Smooth muscle cell of the brain vasculature (primary cell): ENCODE measurements at places on chromosomes 7 and 10.

- no peak for DNase-seq
Measured at GRCh38 chr10:125094806-125095205, 65.6 kb downstream of the CTBP2 start.

DNA sequence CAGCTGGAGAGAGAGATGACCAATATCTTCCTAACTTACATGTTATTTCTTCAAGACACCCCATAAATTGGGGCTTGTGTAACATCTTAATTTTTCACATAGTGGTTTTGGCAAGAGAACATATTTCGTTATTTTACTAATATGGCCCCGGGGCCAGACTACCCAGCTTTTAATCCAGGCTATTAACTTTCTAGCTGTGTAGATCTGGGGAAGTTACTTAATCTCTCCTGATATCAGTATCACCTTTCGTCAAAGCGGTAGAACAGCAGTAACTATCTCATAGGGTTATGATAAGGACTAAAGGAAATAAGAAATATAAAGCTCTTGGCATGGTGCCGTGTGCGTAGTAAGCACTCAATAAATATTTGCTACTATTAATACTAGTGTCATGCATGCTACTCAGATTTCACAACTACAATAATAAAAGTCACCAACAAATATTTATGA, 71.6 kb upstream of the LYZL1 start:
- DNase-seq, result no peak

- no peak for DNase-seq
Measured at GRCh38 chr7:154869436-154869835, 133.5 kb downstream of the PAXIP1 start.

- DNase-seq, result no peak
Measured at GRCh38 chr10:78436222-78436573, 402.5 kb downstream of the RPS24 start.

GRCh38 chr10:114577133-114577532, 80.9 kb downstream of the ABLIM1 start:
- DNase-seq, result peak; percentile 31

DNA sequence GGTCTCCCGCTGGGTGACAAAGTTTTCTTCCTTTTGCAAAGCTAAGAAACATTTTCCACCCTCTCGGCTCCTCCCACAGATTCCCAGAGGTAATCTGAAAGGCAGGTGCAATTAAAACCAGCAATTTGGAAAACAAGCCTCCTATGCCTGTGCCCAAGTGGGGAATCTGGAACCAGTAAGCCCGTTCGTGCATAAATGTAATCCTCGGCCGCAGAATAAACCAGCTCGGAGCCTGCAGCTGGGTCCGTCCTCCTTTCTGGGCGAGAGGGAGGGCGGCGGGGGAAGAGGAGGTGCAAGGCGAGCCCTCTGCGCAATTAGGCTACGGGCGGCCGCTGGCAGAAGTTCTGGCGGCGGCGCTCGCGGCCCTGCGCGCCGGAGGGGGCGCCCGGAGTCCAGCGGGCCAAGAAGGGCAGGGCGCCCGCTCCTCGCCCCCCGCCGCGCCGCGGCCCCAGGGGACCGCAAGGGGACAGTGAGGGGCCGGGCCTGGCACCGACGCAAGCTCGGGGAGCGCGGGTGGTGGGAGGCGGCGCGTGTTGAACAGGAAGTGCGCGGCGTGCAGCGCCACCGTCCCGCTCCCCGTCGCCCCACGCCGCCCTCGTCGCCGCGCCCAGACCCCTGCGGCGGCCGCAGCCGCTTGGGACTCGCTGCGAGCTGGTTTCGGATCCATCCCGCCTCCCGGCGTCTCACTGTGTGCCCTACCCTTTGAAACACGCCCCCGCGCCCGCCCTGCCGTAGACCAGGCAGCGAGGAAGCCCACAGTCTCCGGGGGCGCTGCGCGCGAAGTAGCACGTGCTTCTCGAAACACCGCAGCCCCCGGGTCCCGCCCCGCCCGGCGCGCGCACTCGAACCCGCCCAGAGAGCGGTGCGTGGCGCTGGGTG, at the start of gene PRKAG2:
Gene PRKAG2, minus strand, starts transcription at position 217 of the 879 bp plus-strand sequence. CDS start 495 bp downstream, outside the sequence.
- DNase-seq, result no peak

DNA sequence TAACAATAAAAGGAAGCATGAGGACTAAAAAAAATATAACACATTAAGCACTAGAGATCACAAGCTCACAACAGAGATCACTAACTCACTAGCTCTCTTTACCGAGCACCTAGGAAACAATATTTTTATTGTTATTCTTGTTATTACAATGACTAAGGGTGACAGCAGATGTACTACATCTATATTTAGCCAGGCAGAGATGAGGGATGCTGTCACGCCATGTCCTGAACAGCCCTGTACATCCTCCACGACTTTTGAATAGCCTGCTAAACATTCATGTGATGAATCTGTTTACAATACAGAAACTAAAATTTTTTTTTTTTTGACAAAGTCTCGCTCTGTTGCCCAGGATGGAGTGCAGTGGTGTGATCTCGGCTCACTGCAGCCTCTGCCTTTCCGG, 22.7 kb downstream of the FAM133B start:
- DNase-seq, result no peak

DNA sequence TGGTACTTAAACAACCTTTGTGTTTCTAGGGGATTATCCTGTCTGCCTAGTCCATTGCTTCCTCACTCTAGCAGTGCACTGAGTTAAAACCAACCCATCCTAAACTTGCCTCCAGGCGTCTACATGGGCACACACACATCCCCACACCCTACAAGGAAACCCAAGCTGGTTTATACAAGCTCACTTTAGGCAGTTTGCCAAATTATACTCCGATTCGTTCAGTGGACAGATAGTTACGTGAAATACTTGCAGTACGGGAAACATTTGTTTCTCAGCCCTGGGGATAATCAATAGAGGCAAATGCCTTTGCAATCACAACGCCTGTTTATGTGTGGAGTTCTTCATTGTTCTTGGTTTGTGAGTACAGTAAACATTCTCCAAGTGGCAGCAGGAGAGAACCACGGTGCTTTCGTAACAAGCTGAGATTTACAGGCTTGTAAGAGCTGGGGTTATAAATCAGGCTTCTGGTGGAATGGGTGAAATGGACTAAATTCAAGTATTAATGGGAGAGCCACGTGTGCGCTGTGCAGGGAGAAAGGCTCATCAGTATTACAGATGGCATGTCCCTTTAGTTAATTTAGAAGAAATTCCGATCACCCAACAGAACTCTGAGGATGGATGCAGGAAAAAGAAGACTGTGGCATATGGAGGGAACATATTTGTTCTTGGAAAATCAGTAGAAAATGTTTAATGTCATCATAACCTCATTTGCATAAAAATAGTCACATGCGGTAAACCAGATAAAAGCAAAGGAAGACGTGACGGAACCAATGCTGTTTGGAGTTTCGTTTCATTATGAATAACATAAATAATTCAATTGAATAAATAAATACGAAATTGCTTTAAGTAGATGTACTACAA, 217.1 kb downstream of the GALNT17 start:
- DNase-seq, result no peak

DNA sequence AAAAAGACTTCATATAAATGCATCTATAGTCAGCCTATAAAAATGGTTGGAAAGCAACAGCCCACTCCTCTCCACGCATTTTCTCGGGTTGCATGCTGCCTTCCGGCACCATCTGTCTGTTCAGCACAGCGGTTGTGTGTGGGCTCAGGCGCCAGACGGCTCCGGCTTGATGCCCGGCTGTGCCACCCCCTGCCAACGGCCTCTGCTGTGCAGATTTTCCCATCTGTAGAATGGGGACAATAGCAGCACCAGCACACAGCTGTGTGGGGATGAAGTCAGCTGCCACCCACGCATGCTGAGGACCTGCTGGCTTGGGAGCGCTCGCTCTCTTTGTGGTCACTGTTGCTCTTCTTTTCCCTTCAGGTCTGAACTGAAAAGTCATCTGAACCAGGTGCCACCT, 19.5 kb downstream of the PRKAG2 start:
- DNase-seq, result no peak

DNA sequence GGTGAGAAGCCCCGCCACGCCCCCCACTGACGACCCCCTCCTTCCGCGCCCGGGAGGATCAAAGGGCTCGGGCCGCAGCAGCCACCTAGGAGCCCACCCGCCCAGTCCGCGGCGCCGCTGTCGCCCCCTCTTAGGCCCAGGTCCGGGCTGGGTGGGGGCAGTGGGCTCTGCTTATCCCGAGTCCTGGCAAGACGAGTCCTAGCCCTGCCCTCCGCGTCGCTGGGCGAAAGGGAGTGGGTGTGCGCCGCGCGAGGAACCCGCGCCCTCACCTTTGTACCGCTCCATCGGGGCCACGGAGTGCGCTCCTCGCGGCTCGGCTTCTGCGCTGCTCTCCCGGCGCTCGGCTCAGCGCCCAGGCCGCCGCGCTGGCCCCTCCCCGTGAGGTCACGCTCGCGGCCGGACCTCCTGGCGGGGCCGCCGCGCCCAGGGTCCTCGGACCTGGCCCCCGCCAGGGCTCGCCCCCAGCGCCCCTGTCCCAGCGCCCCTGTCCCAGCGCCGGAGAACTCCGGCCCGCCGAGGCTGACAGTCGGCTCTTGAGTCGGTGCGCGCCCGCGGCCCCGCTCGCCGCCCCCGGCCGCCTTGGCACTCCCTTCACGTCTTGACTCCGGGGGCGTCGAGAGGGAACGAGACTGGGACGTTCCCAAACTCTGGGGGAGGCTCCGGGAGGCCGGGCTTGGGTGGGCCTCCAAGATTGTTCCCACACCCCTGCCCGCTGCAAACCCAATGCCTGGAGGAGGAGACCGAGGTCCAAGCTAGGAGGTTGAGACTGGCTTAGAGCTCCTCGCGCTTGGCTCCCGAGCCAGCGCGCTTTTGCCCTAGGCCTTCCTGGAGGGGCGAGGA, at the start of gene AFAP1L2:
Gene AFAP1L2, minus strand, starts transcription at position 332 of the 840 bp plus-strand sequence. Its CDS starts 47 bp downstream, at position 285.
- no peak for DNase-seq

- DNase-seq, result no peak
Measured at GRCh38 chr10:77185696-77186095, 451.9 kb downstream of the KCNMA1 start.

- no peak for DNase-seq
Measured at GRCh38 chr10:75926763-75927162, 495.3 kb downstream of the LRMDA start.

DNA sequence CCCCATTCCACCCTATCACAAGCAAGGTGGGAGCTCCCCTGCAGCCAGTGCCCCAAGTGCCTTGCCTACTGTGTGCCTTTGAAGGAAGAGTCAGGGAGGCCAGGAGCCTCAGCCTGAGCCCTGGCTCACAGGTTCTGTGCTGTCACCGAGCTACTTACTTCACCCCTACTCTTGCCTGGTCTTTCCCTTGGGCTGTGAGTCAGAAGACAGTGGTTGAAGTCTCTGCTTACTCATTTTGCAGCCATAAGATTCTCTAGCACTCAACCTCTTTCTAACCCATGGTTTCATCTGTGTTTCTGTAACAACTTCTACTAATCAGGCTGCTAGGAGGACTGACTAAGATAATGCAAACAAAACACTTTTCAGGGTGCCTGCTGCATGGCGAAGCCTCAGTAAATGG, 114.5 kb downstream of the PLCE1 start:
- DNase-seq, result no peak

DNA sequence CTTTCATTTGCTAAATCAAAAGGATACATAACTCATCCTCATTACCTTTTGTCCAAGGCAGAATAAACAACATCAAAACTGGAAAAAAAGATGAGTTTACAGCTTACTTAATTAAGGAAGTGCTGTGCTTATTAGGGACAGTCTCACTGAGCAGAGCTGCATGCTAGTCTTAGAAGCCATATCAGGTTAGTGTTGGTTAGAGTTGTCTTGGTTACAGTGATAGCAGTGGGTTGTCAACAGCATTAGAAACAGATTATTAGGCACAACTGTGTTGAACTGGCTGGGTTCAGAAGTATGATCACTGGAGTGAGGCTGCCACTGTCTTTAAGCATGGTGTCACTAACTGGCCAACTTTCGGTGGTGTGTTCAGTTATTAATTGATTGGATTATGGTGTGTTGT, 503.9 kb upstream of the IGFBP3 start:
- no peak for DNase-seq

- DNase-seq, result no peak
Measured at GRCh38 chr7:99835189-99835588, 7.4 kb downstream of the CYP3A43 start.

GRCh38 chr7:87451187-87451586, 24.3 kb downstream of the ABCB4 start:
- no peak for DNase-seq

DNA sequence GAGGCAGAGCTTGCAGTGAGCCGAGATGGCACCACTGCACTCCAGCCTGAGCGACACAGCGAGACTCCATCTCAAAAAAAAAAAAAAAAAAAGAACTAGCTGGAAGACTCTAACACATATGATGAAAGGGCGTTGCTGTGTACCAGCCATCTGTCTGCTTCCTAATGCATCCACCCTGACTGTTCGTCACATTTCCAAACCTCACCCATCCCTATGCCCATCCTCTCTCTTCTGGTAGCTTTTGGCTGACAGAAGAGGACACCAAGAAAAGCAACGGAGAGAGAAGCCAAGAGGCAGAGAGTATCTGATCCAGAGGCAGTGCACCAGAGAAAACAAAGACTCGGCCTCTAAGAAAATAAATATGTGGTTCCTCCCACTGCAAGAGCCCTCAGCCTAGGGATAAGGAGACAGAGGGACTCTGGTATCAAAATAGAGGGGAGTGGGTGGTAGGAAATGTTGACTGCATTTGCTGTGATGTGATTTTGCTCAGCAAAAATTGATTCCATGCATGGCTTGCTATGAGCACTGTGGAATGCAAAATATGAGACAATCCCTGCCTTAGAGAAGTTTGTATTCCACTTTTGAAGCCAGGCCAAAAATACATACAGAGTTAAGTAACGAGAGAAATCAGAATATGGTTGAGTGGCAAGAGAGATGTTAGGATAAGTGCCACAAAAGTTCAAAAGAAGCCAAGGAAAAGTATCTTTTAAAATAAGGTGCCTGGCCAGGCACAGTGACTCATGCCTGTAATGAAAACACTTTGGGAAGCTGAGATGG, 100.8 kb upstream of the STK17A start:
- DNase-seq, result no peak

- no peak for DNase-seq
Measured at GRCh38 chr7:124652237-124652636, 113.4 kb downstream of the GPR37 start.

GRCh38 chr10:36671607-36672006, 453.8 kb upstream of the ANKRD30A start:
- no peak for DNase-seq

DNA sequence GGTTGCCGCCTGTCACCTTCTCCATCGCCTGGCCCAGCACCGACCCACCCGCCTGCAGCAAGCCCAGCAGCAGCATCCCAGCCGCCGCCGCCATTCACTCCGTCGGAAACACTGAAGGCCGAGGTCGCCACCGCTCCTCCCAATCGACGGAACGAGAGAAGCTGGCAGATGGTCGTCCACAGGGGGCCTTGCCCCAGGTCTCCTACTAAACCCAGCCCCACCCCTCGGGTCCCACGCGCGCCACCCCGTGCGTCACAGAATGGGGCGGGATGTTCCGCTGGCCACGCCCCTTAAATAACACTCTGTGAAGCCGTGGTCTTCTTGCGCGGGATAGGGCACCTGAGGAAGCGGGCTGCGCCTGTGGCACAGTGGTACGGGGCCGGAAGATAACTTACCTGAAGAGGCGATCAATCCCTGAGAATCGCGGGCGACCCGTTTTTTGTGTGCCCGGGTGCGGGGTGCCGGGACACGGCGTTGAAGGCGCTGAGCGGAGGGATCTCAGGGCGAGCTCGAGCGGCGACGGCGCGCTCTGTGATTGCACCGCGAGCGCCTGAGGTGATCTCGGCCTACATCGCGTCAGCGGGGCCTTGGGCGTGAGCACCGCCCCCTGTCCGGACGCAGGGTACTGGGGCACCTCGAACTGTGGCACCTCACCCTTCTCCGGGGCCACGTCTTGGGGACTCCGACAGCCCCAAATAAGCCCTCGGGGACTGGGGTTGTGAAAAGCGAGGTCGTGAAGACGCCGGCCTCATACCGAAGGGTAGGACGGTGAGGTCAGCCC, at the start of gene CYP51A1:
Gene CYP51A1, minus strand, starts transcription at position 207 of the 781 bp plus-strand sequence. Its CDS starts 113 bp downstream, at position 94.
- peak; percentile 86 for DNase-seq
